ENCODE measurements at places on chromosomes 5 and 9.

DNA sequence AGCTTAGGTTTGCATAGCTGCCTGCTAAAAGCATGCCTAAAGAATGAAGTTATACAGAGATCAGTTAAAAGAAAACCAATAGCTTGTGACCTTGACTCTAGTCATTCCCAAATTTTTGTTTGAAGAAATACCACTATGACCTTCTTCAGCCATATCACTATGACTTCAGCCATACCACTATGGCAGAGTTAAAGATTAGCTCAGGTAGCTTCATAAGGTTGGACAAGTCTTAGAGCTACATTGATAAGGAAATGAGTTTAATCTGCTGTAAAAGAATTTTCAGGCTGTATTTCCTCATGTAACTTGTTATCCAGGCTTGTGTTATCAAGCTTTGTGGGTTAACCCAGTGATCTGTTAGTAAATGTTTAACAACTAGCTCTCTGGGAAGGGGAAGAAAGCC is 30.7 kb downstream of the C6 start:
- DNase-seq, result no peak

GRCh38 chr5:136309932-136310598 is 55.3 kb downstream of the TRPC7 start:
- DNase-seq, result no peak

DNA sequence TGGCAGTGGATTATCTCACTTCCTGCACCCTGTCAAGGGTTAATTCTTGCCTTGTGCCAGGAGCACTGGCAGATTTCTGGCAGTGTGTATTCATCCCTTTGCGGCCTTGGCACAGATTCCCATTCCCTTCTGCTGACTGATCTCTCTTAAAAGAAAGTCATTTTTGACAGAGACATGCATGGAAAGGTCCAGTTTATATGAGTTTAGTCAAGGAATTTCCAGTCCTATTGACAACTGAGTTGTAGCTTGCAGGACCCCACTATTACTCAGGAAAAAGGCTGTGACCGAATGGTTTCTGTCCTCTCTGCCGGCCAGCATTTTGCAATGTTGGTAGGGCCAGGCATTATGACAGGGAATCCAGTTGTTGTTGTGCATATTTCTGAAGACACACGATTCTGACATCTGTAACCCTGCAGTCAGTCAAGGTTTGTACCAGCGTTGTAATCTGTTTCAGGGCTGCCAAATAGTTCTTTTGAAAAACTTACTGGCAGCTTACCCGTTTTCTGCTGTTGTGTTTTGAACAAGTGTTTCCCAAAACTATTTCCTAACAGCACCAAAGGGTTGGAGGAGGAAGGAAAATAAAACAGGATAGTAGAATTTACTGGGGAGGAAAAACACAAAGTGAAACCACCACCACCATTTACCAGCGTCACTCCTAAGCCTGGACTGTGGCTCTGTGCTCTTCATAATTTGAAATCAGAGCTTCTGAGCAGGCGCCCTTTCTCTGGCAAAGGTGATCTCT is 243.4 kb upstream of the KLF4 start:
- no peak for DNase-seq

GRCh38 chr9:112844771-112845542 is 45.7 kb downstream of the SLC46A2 start:
- DNase-seq, result no peak

GRCh38 chr5:1772634-1773033 is 27.0 kb downstream of the MRPL36 start:
- peak; percentile 23 for DNase-seq

GRCh38 chr9:70355801-70356200 is 58.7 kb downstream of the KLF9 start:
- no peak for DNase-seq

DNA sequence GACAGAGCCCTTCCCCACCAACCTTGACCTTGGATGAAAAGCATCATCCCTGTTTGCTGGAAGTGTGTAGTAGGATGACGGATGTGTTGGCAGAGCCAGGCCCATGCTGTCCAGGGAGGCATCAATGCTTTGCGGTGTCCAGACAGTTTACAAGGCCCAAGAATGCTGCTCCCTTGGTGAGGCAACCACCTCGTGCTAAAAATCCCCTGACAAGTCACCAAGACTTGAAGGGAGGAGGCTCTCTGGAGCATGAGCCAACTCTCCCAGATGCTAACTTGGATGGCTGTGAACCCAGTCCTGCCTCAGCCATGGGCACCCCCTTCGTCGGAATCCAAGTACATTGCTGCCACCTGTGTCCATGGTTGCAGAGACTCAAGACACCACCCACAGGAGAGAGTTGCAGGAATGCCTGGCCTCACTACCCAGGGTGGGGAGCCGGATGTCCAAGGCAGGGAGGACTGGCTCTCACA is 9.5 kb upstream of the NKD2 start:
- no peak for DNase-seq

DNA sequence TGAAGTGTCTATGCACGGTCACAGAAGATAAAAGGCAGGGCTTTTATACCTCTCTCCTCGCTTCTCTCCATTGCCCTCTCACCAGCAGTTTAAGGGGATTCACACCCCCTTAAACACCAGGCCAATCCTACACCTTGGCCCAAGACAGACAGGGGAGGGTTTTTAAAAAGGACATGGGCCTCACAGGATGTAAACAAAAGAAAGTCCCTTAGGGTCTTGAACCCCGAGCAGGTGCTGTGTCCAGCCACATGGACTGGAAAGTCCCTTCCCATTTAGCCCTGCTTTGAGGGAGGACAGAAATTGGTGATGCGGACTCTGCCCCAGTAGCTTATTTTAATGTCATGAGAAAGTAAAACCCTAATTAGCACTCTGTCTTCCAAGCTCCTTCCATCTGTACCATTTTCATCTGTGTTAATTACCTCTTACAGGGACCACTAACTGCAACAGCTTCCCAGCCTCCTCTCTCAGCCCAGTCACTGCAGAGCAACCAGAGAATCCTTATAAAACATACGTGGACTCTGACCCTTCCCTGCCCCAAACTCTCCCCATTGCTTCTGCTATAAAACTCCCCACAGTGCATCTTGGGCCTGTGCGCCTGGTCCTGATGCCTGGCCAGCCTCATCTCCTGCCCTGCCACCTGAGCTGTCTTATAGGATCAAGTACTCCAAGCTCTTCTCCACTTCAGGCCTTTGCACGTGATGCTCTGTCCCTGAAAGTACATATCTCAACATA is 16.7 kb downstream of the WHRN start:
- DNase-seq, result no peak

DNA sequence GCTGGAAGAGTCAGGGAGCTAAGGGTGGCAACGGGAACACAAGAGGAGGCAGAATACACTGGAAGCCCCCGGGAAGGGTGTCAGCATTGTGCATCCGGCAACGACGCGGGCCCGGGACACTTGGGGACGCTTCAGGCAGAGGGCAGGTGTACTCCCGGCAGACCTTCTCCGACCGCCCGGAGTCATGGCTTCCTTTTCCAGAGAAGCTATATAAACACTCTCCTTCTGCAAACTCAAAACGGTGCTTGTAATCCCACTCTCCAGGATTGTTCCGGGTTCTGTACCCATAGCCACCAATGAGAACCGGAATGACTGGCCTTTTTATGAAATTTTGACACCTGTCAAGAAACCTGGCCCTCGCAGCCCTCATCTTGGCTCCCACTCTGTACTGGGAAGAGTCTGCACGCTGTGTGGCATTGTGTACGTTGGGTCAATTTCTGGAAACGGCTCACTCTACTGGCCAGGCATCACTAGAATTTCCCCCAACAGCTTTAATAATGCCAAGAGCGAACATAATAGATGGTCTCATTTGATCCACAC is 462 bp upstream of the MCC start:
- no peak for DNase-seq

GRCh38 chr5:57193757-57194413 is 20.0 kb downstream of the GPBP1 start:
- no peak for DNase-seq

DNA sequence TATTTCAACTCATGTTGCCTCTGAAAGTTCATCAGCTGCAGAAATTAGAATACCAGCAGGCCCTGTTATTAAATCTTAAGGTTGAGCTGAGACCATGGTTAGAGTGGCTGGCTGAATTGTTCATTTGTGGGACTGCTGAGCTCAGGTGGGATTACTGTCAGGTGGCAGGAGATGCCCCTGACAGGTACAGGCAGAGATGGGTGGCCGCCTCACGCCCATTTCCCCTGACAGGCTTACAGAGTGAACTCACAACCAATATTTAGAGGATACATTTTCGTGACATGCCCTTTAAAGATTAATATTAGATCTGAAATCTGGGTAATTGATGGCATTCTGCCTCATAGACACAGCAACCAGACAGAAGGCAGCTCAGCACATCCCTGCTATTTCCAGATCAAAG is 136.0 kb downstream of the MVB12B start:
- DNase-seq, result no peak

DNA sequence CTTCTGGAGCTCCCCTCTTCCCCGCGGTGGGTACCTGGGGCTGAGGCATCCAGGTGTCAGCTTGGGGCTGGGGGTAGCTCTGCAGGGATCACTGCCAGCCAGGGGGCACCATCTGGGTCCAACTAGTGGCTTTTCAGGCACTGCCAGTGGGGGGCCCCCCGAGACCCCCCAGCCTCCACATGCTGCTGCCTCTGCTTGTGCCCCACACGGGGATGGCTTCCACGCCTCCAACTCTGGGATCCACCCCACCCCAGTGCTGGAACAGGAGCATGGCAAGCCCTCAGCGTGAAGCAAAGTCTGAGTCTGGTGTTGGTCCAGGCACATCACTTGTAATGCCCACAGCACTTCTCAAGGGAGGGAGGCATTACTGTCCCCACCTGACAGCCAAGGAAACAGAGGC is 260.5 kb upstream of the MVB12B start:
- DNase-seq, result no peak

DNA sequence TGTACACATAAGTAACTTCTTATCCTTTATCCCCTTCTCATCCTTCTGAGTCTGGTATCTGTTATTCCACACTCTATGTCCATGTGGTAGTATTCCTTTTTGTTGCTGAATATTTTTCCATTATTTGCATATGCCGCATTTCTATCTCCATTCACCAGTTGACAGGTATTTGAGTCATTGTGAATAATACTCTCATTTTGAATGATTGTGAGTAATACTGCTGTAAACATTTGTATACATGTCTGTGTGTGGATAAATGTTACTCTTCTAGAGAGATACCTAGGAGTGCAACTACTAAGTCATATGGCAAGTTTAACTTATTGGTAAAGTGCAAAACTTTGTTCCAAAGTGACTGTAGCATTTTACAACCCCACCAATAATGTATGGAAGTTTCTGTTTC is 15.6 kb downstream of the RIC1 start:
- no peak for DNase-seq

- DNase-seq, result no peak
Measured at GRCh38 chr5:73820326-73820725, 194.3 kb downstream of the ARHGEF28 start.

DNA sequence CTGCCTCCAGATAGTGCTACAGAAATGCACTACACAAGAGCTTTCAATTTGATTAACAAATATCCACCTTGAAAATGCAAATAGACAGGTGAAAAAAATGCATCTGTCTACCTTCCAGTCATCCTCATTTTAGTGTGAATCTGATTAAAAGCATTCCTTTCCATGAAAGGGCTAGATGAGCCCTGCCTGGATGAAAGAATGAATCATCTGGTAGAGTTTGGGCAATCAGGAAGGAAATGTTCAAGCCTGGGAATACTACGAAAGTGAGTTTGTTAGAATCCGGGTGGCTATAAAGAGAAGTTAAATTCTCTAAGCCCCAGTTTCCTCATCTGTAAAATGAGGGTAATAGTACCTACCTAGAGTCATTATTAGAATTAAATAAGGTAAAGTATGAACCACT is 142.6 kb downstream of the FAM114A2 start:
- DNase-seq, result no peak

DNA sequence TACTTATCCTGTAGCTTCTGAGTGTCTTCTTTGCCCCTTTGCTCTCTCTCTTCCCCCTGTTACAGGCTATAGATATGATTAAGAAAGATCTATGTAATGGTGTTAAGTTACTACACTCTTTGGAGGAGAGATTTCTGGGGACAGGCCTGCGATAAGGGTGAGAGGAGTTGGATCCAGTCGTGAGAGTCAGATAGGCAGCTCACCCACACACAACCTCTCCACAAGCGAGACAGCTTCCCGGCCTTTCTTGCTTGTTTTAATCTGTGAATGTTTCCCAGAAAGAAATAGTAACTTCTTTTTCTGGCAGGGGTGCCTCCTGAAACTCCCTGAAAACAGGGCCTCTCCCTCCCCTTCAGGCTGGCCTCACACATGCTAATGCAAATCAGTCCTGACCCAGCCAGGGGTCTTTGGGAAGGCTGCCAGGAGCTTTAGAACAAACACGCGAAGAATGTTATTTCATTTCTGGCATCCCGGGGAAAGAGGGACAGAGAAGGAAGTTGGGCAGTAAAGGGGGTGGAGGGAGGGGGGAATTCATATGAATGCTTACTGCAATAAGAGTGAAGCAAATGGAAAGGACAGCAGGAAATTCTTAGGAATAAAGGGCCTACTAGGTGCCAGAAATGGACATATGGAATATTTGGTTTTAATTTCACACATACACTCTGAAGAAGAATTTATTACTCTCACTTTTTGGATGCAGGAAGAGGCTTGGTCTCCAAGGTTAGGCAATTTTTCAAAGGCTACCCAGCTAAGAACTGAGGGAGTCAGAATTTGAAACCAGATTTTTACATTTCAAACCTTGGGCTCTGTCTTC is 215.8 kb upstream of the TRIM32 start:
- no peak for DNase-seq

DNA sequence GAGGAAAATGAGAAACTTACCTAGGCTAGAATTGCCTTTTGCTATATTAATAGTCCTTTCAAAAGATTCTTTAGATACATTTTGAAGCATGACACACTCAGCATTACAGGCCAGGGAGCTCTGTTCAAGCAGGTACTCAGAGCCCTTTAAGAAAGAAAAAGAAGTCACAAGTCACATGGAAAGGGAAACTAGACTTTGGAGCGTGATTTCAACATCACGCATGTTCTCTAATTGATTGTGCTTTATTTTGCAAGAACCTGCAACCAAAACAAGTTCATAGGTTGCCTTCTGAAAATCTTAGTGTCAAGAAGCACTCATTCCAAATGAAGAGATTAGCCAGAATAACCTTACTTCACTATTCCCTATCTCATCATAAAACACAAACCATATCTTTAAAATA is 103.8 kb downstream of the MPDZ start:
- DNase-seq, result no peak

- DNase-seq, result no peak
Measured at GRCh38 chr5:56212130-56212879, 20.8 kb downstream of the ANKRD55 start.

Data from AG04450 (cell line).